H54 (cell line): ENCODE measurements at places on chromosomes 12 and 14.
A peak's percentile ranks its signal among the peaks of the same experiment; 100 is the strongest.

GRCh38 chr12:1197264-1198018 is 206.4 kb downstream of the ERC1 start:
- peak; percentile 29 for DNase-seq

DNA sequence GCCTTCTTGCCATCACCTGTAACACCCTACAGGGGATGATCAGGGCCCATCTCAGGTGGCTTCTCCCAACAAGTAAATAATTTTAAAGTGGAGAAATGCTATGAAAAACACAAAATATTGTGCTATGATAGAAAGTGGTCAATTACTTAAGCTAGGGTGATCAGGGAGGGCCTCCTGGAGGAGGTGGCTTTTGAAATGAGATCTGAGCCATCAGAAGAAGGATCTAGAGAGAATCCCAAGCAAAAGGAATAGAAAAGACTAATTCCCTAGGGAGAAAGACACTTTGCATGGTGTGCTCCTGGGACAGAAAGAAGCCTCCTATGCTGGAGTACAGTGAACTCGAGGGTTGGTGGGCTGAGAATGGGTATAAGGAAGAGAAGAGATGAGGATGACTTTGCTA is 7.5 kb upstream of the C14orf132 start:
- no peak for DNase-seq

GRCh38 chr12:14664434-14665023 is 31.9 kb downstream of the GUCY2C start:
- DNase-seq: peak; percentile 5

GRCh38 chr14:84579292-84579691 is 950.7 kb upstream of the FLRT2 start:
- no peak for DNase-seq

- DNase-seq: no peak
Observed at GRCh38 chr14:20557212-20557542, 3.7 kb downstream of the RNASE9 start.

- no peak for DNase-seq
Observed at GRCh38 chr14:59274991-59275391, 86.5 kb downstream of the DAAM1 start.

DNA sequence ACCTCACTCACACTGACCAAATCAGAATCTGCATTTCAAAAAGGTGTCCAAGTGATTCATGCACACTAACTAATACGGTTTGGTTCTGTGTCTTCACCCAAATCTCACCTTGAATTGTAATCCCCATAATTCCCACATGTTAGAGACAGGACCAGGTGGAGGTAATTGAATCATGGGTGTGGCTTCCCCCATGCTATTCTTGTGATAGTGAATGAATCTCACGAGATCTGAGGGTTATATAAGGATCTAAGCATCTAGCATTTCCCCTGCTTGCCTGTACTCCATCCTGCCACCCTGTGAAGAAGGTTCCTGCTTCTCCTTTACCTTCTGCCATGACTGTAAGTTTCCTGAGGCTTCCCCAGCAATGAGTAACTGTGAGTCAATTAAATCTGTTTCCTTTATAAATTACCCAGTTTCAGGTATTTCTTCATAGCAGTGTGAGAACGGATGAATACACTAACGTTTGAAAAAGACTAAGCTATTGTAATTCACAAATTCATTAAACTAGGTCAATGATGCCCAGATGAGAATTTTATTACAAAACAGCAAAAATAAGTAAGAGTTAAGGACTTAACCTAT is 759.1 kb downstream of the GALC start:
- DNase-seq: no peak

- no peak for DNase-seq
Observed at GRCh38 chr14:102140750-102141145, 1.1 kb downstream of the WDR20 start.

DNA sequence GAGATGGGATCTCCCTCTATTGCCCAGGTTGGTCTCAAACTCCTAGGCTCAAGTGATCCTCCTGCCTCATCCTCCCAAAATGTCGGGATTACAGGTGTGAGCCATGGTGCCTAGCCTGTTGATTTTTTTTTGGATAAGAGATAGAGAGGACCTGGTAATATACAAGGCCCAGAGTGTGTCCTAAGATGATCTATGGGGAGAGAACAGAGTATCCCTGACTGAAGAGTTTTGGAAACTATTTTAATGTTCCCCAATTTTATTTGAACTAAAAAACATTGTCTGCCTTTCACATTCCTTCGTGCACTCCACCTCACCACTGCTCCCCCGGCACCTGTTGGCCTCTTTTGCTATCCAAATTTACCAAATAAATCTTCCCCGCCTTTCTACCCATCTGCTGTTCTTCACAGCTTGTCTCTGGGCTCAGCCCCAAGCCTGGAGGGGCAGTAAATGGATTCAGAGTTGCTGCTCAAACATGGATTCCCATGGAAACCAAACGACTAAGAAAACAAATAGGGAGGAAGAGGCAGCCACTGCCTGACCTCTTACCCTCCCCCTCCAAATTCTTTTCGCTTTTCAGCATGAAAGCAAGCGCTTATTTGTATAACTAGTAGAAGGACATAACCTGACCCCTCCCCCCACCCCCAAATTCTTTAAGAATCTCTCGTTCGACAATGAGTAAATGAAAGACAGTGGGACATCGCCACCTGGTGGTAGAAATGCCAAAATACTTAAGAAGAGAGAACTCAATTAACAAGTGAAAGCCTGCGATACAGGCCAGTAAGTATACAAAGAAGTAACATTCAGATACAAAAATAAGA is 22.6 kb downstream of the OR10G3 start:
- peak; percentile 32 for DNase-seq

- no peak for DNase-seq
Observed at GRCh38 chr14:98186140-98186539, 1085.9 kb downstream of the BCL11B start.

GRCh38 chr12:89551747-89552146 is 25.9 kb upstream of the POC1B start:
- no peak for DNase-seq

DNA sequence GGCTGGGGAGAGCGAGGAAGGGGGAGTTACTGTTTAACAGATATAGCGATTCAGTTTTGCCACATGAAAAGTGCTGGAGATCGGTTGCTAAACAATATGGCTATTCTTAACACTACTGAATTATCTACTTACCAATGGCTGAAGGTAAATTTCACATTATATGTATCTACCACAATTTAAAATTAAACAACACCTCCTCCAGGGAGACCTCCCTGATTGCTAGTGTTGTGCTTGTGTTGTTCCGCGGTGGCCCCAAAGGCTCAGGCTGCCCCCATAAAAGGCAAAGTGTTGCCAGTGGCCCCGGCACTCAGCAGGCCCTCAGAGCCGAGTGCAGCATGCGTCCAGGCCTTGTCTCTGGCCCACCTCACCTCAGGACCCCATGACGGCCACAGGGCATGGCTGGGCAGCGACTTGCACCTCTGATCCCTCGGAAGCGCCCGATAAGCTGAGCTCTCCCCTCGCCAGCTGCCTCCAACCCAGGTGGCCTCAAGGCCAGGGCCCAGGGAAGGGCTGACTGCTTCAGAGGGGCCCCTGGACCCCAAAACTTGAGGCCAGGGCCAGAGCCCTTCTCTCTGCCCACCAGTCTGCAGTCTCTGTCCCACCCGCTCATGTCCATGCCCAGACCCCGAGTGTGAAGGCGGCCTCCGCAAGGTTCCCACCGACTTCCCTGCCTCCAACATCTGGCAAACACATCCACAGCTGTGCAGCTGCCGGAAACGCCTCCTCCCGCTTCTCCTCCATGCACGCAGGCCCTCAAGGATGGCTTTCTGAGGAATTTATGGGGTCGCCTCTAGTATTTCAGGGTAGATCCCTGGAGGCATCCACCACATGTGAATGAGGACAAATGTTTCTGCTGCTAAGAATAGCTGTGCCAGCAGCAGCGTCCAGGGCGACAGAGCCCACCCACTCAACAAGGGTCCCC is 60.0 kb downstream of the NCOR2 start:
- no peak for DNase-seq

DNA sequence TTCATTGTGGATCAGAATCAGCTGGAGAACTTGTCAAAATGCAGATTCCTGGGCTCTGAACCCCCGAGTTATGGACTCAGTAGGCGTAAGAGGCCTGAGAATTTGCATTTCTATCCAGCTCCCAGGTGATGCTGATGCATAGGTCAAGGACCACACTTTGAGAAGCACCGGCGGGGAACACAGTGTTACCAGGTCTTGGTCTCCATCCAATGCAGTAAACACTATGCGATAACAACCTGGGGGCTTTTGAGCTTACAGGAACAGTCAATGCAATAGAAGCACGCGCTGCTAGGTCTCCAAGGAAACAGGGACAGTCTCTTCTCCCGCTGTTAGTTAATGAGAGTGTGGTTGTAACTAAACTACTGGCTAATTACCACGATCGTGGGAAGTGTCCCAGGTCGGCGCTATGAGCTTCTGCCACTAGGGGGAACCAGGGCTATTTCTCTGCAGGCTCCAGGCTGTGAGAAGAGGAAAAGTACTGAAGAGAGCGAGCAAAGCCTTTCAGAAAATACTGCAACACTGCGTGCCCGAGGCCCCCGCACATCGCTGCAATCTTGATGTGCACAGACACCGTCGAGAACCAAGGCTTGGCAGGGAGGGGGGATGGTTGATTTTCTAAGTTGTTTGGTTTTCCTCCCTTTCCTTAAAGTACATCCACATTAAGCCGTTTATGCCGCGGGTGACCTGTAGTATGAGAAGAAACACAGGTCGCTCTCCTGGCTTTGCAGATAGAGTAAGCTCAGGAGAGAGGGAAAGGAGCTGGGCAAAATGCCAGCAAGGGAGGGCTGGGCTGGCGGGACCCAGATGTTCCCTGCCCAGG is 52.0 kb upstream of the KCNA1 start:
- peak; percentile 58 for DNase-seq

DNA sequence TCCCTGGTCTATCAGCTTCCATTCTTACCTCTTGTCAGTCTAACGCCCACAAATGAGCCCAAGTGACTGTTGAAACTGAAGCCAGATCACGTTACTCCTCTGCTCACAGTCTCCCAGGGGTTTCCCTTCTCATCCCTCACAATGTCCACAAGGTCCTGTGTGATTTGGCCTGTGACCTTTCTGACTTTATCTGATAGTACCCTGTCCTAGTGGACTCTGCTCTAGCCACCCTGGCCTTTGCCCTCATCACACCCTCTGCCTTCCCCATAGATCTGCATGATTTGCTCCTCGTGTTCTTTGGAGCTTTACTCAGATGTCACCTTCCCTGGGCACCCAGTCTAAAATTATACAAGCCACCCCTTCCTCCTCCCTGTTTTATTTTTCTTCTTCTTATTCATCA is 55.5 kb downstream of the RDH12 start:
- DNase-seq: no peak

GRCh38 chr12:20366776-20367409 is 1.4 kb upstream of the PDE3A start:
- no peak for DNase-seq

DNA sequence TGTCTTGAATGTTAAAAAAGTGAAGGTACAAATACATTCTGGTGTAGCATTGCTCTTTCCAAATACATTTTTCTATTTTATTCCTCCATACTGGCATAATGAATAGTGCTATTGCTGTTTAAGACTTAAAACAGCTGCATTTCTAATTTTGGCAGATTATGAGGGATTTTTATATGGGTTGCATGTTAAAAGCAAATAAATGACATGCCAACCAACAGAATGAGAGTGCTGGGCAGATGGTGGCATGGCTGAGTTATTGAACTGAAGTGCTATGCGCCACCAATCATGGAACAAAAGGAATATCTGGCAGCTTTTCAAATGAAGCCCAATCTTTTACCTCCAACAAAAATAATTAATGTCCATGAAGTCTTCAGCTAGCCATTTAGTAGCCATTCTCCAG is 215.0 kb downstream of the PRKD1 start:
- no peak for DNase-seq

- DNase-seq: no peak
Observed at GRCh38 chr14:34241185-34241711, 220.8 kb downstream of the SPTSSA start.

DNA sequence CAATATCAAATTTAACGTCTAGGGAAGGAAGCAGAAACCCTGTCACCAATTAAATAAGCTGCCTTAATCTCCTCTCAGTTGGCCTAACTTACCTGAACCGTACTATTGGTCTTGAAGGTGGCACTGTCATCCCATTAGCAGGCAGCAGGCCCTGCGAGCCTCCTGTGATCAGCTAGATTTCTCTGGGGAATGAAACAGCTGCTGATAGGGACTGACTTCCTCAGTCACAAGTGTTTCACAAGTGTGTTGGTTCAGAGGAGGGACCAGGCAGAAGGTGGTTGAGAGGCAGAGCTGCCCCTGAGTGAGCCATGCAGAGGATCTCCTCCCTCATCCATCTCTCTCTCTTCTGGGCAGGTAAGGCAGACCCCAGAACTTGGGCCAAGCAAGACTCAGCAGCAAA is 166.8 kb downstream of the DAD1 start:
- DNase-seq: no peak

GRCh38 chr14:20857630-20858261 is 33.4 kb upstream of the RNASE3 start:
- no peak for DNase-seq

- no peak for DNase-seq
Observed at GRCh38 chr12:80441921-80442320, 2.1 kb upstream of the PTPRQ start.

GRCh38 chr12:118741194-118741593 is 240.1 kb upstream of the SRRM4 start:
- no peak for DNase-seq

DNA sequence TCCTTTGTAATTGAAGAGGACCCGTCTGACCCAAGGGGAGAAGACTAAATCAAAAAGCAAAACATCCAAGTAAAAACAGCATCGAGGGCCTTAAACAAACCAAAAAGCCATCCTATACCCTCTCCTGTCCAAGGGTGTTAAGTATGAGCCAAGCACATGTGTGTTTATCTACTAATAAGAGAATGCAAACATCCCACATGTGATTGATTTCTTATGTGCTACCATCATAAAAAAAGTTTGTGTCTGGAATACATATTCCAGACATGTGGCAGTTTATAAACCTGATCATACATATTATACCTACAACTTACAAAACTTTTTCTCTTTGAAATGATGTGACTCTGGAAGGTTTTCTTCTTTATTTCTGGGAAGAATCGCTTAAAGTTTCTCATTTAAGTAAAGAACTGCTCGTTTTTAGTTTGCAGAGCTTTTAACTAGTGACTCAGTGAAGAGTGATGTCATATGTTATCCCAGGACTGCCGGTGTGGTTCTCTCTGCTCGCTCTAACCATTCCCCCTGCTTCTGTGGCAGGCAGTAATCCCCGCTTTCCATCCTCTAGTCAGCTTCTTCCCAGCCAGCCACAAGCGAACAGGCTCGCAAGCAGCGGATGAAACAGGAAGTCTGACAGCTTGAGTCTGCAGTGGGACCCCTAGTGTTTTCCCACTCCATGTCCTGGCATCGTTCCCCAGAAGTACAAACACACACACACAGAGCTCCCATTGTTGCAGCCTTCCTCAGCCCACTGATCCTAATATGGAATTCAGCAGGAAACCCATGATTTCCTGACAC is 431 bp upstream of the RHOJ start:
- peak; percentile 26 for DNase-seq

GRCh38 chr14:77026166-77026929 is 2.2 kb downstream of the IRF2BPL start:
- DNase-seq: no peak

- DNase-seq: no peak
Observed at GRCh38 chr14:49549881-49550280, 36.3 kb downstream of the RPS29 start.

- DNase-seq: no peak
Observed at GRCh38 chr14:32675433-32675832, 263.2 kb upstream of the NPAS3 start.

- peak; percentile 19 for DNase-seq
Observed at GRCh38 chr12:19572920-19573558, 133.7 kb downstream of the AEBP2 start.

- DNase-seq: peak; percentile 89
Observed at GRCh38 chr12:6825398-6826124, 2.6 kb upstream of the P3H3 start.
